ENCODE measurements at places on chromosomes 7 and 10.

GRCh38 chr10:102492344-102492939 is 10.1 kb downstream of the ACTR1A start:
- DNase-seq: no peak

GRCh38 chr7:22363756-22364422 is 6.9 kb upstream of the RAPGEF5 start:
- DNase-seq: no peak

- DNase-seq: no peak
Observed at GRCh38 chr7:145265180-145265579, 429.3 kb upstream of the TPK1 start.

DNA sequence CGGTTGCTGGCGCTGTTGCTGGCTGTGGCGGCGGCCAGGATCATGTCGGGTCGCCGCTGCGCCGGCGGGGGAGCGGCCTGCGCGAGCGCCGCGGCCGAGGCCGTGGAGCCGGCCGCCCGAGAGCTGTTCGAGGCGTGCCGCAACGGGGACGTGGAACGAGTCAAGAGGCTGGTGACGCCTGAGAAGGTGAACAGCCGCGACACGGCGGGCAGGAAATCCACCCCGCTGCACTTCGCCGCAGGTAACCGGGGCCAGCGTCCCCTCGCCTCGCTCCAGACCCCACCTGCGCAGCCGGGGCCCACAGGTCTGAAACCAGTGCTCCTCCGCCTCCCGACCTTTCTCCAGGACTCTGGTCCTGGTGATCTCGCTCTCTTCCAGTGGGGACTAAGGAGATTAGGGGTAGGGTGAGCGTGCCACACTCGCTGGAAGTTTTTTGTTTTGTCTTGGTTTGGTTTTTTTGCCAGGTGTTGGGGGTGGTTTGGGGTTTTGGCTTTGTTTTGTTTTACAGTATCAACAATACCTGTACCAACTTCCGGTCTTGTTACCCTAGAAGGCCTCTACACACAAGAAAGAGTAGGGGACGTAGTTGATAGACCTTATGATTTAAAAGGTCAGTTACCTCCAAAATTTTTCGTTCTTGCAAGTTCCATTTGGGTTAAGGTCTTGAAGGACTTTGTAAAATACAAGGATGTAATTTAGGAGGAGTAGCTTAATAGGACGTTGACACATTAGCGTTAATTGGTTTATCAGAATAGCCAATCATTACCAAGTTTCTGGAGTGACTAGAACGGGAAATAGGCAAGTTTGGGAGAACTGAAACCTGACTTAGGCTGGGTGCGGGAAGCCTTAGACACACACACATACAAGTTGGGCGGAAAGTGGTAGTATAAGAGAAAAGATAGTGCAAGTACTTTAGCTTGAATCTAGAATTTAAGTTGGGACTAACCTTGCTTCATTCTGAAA is 704 bp downstream of the TNKS2 start:
- peak; percentile 23 for DNase-seq

DNA sequence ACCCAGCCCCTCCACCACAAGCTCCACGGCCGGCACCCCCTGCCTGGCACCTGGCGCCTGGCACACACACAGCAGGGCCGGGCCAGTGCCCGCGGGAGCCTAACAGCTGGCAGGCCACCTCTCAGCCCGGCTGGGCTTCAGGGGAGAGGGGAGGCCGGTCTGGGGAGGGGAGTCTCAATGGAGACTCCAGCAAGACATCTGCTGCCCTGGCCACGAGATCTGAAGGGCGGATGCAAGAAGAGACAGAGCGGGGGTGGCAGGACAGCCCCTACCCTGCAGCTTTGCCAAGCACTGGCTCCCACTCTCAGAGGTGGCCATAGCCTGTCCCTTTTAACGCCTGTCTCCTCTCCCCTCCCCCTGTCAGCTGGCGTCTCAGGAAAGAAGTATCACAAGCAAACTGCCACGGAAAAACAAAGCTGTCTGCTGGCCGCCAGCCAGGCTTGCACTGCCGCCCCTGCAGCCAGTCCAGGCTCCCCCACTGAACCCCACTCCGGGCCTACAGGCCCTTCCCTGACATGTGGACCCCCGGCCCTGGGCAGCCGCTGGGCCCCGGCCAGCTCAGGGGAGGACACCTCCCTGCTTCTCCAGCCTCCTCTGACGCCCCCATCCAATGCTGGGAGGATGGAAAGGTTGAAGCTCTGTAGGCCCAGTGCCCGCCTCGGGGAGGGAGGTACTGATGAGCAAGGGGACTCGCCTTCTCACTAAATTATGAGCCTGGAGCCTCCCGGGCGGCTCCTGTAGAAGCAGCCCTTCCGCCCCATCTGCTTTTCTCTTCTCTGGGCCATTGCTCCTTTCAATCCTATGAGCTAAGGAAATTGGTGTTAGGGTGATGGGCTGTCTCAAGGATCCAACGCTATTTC is 178.4 kb downstream of the ARHGAP12 start:
- DNase-seq: no peak

DNA sequence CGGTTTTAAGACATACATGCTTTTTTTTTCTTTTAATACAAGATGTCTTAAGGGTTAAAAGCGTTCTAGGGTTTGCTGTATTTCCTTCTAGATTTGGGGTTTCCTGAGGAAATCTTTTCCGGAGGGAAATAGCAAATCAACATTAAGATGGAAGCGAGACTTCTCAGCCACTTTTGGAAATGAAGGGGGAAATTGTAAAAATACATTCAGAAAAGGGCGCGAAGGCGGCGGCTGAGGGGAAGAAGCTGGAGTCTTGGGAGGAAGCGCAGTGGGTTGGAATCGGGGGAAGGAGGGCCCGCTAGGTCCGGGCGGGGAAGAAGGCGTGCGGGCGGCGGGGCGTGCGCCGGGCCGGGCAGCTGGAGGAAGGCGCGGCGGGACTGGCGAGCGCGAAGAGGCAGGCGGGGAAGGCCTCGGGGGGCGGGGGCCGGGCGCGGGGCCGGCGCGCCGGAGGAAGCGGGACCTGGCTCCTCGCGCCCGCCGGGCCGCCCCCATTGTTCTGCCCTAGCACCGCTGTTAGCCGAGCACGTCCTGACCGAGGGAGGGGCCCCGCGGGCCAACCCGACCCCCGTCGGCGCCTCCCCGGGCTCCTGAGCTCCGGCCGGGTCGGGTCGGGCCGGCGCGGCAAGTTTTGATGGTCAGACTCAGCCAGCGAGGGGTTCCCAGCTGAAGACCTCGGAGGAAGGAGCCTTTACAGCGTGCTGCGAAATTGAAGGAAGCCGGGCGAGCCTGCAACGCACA is 1.5 kb upstream of the SKIDA1 start:
- no peak for DNase-seq

- no peak for DNase-seq
Observed at GRCh38 chr7:24733414-24734060, 23.7 kb downstream of the GSDME start.

- DNase-seq: no peak
Observed at GRCh38 chr7:47103498-47104205, 478.3 kb downstream of the TNS3 start.

GRCh38 chr7:18540396-18540795 is 44.8 kb downstream of the HDAC9 start:
- no peak for DNase-seq

GRCh38 chr10:77180794-77181193 is 456.8 kb downstream of the KCNMA1 start:
- no peak for DNase-seq

DNA sequence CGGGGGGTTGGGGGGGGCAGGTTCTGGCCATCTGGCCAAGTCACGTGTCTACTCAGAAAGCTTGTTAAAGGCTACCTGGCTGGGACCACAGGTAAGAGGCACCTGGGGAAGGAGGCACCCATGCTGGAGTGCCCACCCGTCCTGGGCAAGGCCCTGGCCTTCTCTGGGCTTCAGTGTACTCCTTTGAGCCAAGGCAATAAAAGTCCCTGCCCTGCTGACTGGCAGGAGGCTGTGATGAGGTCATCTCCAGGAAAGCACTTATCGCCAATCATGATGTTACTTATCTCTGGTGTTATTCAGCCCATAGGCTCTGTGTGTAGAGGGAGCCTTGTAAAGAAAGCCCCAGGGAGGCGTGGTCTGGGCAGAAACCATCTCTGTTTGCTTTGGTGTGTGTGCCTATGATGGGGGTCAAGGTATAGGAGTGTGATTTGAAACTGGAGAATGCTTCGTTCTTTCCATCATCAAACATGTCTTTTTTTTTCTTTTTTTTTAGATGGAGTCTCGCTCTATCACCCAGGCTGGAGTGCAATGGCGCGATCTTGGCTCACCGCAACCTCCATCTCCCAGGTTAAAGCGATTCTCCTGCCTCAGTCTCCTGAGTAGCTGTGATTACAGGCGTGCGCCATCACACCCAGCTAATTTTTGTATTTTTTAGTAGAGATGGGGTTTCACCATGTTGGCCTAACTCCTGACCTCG is 2.5 kb upstream of the CLDN4 start:
- DNase-seq: peak; percentile 82

GRCh38 chr10:102020938-102021337 is 35.0 kb downstream of the ARMH3 start:
- DNase-seq: no peak

- DNase-seq: no peak
Observed at GRCh38 chr10:113386005-113386404, 166.8 kb upstream of the HABP2 start.

DNA sequence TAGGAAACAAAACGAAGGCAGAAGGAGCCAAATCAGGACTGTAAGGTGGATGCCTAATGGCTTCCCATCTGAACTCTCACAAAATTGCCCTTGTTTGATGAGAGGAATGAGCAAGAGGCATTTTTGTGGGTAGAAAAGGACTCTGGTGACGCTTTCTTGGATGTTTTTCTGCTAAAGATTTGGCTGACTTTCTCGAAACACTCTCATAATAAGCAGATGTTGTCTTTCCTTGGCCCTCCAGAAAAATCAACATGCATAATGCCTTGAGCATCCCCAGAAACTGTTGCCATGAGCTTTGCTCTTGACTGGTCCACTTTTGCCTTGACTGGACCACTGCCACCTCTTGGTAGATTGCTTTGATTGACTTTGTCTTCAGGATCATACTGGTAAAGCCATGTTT is 13.5 kb downstream of the PTPN12 start:
- DNase-seq: no peak

DNA sequence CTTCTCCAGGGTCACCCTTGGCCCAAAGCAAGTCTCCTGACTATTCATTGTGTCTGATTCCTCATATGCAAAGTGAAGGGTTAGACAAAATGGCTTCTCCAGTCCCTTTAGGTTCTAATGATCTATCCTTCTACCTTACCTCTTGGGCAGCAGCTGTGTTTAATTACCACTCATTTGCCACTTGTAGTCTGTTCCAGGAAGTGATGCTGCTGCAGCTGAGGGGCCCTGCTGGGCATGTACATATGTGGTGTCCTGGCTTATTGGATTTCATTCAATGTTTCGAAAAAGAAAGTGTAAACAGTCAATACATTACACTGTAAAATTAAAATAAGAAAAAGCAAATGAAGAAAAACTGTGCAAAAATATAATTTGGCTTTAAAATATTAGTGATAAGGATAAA is 36.6 kb downstream of the SCIN start:
- DNase-seq: no peak

GRCh38 chr10:80485076-80485945 is 31.2 kb downstream of the TSPAN14 start:
- DNase-seq: no peak

DNA sequence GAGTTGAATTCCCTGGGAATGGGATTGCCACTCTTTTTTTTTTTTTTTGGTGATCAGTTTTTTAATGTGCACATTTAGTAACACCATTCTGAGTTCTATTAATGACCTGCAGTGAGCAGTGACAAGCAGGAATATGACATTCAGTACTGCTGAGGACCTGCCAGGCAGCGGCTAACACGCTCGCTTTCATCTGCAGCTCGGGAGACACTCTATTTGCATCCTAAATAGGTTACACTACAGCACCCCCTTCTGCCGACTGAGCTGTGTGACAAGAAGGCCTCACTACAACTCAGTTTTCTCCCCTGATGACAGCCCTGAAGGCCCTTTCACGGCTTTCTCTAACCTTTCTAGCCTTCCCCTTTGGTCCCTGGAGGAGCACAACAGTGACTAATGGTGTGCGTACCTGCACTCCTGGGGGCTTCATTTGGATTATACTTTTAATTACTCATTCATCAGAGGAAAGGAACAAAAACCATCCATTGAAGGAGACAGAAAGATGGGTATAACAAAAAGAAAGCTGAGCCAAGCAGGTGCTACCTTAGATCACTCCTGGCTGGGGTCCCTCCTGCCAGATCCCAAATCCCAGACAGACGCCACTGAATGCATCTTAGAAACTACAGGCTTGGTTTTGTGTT is 872.4 kb downstream of the LRMDA start:
- peak; percentile 60 for DNase-seq

DNA sequence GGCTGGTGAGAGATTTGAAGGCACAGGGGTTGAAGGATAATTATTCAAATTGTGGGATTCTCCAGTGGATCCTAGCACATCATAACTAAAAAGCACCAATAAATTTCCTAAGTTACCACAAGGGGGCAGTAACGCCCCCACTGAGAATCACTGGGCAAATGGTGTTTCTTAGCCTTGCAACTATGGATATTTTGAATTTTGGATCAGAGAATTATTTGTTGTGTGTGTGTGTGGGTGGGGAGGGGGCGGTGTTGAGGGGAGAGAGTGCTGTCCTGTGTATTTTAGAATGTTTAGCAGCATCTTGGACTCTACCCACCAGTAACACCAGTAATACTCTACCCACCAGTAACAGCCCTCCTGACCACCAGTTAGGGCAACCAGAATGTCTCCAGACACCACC is 63.3 kb upstream of the PRKG1 start:
- DNase-seq: peak; percentile 14

GRCh38 chr7:87391020-87391701 is 45.7 kb downstream of the CROT start:
- DNase-seq: no peak

- no peak for DNase-seq
Observed at GRCh38 chr7:111256391-111256790, 165.5 kb downstream of the LRRN3 start.

GRCh38 chr10:104288355-104288754 is 19.4 kb downstream of the GSTO2 start:
- DNase-seq: no peak

GRCh38 chr7:73712773-73713172 is 6.7 kb downstream of the STX1A start:
- DNase-seq: no peak

- DNase-seq: no peak
Observed at GRCh38 chr7:45898222-45898621, 9.9 kb downstream of the IGFBP1 start.

DNA sequence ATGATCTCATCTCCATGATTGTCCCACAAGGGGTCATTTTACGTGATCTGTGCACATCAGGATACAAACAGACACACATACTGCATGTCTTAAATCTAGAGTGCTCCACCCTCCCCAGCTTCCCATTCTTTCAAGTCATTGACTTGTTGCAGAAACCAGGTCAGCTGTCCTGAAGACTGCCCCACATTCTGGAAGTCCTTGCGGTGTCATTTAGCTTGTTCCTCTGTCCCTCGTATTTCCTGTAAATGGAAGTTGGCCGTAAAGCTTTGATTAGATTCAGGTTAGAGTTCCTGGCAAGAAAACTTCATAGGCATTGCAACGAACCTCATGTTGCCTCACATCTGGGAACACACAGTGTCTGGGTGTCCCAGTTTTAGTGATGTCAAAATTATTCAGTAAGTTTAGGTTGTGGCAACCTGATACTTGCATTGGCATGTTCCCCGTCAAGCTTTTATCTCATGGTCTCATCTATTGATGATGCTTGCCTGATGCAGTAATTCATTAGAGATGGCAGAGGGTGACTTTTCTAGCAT is 417.4 kb upstream of the GALNT17 start:
- no peak for DNase-seq

GRCh38 chr10:82609845-82610244 is 734.9 kb downstream of the NRG3 start:
- no peak for DNase-seq
